Activated CD8-positive, alpha-beta memory T cell treated with anti-CD3 and anti-CD28 coated beads for 1 hour (primary cell): ENCODE measurements at places on chromosomes 4 and X.
A peak's percentile ranks its signal among the peaks of the same experiment; 100 is the strongest.

- no peak for DNase-seq
Measured at GRCh38 chrX:41045960-41046567, 39.2 kb upstream of the USP9X start.

- DNase-seq = no peak
Measured at GRCh38 chr4:61671599-61671998, 471.5 kb downstream of the ADGRL3 start.

GRCh38 chrX:104679175-104679574, 113.2 kb downstream of the IL1RAPL2 start:
- no peak for DNase-seq

GRCh38 chr4:45120163-45120562, 393.8 kb upstream of the GNPDA2 start:
- DNase-seq = no peak

DNA sequence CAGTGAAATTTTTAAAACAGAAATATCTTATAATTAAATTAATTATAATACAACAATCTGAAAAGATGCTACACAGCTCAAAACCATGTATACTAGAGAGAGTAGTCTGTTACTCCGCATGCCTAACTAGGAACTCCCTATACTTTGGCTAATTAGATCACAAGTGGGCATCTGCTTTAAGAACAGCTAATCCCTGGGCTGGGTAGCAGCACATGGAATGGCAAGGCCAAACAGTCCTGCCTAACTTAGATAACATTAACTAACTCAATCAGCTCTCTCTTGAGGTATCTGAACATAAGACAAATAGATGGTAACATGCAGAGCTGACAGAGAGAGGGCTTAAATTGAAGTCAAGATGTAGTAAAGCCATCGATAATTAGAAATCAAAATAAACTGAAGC, 9.9 kb downstream of the CHIC2 start:
- DNase-seq = no peak

DNA sequence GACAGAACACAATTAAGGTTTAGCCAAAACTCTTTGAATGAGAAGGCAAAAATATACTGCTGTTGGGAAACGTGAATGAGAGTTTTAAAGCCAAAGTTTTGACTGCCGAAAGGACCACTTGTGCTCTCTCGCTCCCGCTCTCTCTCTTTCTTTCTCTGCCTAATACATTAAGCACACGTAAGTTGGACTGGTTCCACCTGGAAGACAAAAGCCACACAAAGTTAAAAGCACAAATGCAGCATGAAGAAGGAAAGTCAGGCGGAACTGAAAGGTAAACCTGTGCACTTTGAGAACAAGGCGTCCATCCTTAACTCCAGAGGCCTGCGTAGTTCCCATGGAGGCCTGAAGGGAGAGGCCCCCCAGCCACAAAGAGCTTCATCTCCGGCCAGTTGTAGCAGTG, 1.9 kb downstream of the DCAF12L2 start:
- no peak for DNase-seq

DNA sequence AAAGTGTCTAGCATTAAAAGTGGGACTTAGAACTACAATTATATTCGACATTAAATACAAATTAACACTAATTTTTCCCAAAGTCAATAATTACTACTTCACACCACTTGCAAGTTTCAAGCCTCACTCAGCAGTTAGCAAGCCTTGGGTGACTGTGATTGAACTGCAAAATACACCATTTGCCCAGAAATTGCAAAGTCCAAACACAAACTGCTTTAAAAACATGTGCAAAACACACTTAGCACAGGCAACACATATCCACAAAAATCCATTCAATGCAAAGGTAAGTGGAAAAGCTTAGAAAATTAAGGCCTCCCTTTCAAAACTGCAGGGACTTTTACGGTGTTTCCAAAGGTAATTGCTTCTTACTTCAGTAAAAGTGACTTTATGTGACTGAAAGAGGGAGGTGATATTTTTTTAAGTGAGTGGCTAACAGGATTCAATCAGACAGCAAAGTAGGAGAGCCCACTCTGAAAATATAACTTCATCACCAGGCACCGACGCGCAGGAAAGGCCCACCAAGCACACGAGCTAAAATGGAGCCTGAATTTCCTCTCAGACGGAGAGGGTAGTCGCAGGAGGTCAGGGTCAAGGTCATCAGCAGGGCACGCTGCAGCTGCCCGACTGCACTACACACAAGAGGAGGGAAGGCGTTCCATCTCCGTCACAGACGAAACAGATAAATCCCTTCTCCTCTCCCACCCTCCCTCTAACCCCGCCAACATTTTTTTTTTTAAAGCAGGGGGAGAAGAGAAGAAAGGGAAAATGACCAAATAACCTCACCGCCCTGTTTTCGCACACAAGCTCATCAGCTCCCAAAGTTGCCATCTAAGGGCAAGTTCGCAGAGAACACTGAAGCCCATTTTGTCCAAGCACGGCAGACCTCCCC, 3.1 kb downstream of the ZNF827 start:
- DNase-seq = no peak

GRCh38 chr4:147901916-147902315, 170.0 kb downstream of the ARHGAP10 start:
- DNase-seq = no peak

- no peak for DNase-seq
Measured at GRCh38 chr4:40662962-40663604, 33.4 kb upstream of the RBM47 start.

DNA sequence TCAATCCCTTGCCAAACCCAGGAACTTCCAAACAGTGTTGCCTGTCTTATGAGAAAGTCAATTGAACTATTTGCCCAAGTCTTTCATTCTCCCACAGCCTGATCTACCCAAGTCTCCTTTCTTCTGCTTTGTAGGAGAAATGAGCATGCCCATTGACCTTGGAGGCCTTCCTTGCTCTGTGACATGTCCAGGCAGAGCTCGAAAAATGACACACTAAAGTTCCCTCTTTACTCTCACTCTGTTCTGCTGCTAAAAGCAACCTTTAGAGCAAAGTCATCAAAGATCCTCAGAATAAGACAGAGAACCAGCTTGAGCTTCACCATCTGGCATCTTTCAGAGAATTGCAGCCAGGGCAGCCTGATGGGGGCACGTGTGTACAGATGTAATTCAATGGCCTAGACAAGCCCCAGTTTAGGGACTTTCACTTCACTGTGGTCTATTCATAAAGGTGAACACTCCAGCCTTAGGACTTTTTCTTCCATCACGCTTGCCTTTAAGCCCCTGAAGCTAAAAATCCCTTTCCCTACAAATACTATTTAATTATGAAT, 136.4 kb downstream of the AMELX start:
- no peak for DNase-seq

- no peak for DNase-seq
Measured at GRCh38 chr4:88242144-88242543, 42.2 kb downstream of the PPM1K start.

DNA sequence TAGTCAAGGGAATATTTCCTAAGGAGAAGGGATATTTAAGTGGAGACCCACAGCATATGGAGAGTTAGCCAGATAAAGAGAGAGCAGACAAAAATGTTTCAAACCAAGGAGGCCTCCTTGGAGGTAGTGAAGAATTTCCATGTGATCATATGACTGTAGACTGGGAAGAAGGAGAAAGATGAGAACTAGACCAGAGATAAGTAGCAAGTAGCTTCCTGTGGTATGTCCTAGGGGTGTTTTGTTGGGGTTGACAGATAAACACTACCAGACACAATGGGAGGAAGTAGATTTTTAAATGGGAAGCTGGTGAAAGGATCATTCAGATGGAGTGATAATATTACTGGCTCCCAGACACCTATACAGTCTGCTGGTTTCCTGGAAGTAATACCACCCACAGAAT, 13.6 kb downstream of the SYAP1 start:
- DNase-seq = no peak

DNA sequence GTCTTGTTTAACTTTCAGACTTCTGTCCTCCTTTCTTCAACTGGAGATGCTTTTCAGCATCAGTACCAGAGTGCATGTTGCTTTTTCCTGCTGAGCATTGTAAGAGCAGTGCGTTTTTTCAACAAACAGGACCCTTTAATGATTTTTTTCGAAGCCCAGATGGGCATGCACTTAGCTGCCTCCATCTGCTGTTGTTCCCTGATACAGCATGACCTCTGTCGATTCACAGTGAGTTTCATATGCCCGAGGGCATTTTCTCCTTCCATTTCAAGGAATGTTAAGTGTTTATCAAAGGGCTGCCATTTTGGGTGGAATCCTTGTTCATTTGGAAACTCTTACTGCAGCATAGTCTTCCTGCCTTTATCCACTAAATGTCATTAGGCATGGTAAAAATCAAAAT, 428.6 kb downstream of the DTHD1 start:
- no peak for DNase-seq

GRCh38 chr4:118035309-118035708, 1.0 kb downstream of the NDST3 start:
- no peak for DNase-seq

GRCh38 chrX:48021026-48021900, 14.5 kb downstream of the SPACA5 start:
- DNase-seq = peak; percentile 55

DNA sequence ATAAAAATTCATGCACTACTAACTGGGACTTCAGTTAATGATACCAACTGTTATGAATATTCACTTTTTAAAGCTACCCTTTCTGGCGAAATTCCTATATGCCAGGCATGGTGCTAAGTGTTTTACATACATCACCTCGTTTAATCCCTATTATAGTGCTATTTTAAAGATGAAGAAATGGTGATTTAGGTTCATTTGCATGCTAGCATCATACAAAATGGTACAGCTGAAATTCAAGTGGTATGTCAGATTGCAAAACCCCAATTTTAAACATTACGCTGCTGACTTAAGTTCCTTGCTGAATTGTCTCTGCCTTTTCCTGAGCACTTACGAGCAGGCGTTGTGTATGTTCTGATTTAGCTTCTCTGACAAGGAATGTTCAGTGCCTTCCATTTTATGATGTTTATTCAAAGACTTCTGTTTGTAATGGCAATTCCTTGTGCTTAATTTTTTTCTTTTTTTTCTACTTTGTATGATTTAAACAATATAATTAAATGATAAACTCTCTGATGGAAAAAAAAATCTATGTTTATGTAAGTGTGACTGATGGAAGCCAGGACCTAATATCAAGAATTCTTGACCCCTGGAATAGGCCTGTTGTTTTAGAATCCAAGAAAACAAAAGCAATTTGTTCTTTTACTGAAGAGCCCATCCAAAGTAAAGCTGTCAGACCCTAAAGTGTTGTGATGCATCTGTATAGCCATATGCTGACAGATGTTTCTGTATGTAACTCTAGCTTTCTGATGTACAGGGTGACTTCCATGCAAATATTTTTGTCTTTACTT, 148.1 kb downstream of the PCDH7 start:
- no peak for DNase-seq

DNA sequence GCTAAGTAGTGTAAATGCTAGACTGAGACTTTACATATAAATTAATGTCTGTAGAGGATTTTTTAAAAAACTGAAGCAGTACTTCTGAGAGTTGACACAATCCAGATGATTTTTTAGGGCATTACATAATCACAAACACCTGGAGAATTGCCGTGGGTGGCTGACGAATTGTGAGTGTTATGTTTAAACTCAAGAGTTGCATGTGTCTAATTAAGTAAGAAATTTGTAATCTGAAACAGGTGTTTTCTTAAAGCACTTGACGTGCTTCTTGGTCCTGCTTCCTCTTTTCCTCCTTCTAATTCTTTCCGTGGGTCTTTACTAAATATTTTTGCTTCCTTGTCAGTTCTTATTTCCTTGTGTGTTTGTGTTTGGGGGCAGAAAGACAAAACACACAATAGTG, 27.8 kb downstream of the PIR start:
- no peak for DNase-seq

- DNase-seq = no peak
Measured at GRCh38 chr4:122827258-122827878, 737 bp downstream of the FGF2 start.

- no peak for DNase-seq
Measured at GRCh38 chr4:24878636-24879016, 34.2 kb downstream of the CCDC149 start.

DNA sequence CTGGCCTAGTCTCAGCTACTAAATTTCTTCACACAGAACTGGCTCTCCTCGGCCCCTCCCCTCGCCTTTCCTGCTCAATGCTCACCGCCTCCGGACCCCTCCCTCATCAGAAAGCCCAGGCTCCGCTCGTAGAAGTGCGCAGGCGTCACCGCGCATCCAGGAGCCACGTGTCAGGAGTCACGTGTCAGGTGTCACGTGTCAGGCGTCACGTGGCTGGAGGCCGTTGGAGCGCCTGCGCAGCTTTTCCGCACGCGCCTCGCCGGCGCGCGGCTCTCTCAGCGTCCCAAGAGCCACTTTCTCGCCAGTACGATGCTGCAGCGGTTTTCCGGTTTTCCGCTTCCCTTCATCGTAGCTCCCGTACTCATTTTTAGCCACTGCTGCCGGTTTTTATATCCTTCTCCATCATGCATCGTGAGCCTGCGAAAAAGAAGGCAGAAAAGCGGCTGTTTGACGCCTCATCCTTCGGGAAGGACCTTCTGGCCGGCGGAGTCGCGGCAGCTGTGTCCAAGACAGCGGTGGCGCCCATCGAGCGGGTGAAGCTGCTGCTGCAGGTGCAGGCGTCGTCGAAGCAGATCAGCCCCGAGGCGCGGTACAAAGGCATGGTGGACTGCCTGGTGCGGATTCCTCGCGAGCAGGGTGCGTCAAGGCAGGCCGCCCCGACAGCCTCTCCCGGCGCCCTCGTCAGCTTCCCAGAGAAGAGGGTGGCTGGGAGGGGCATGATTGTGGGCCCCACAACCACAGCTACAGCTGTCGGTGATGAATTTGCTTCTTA, at the start of gene SLC25A31:
SLC25A31 (plus strand) TSS at position 259 of the 772 bp plus-strand sequence; CDS start at position 405, 146 bp downstream.
- no peak for DNase-seq

- no peak for DNase-seq
Measured at GRCh38 chrX:110175146-110175545, 142.7 kb downstream of the AMMECR1 start.

GRCh38 chrX:68789966-68790365, 38.9 kb upstream of the EFNB1 start:
- DNase-seq = no peak

DNA sequence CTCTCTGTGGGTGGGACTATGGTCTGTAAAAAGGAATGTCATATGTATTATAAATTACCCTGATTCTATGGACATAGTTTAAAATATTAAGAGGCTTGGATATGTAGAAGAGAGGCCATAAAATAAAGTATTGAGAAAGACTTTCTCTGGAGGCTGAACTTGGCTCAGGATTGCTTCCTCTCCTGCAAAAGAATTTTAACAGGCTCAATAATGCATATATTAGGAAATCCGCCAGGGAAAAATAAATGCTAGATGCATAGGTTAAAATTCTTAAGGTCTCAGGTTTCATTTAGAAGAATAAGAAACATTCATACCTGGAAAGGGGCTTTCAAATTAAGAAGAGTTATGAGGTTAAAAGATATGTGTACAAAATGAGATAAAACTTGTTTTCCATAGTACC, 424.3 kb downstream of the ARAP2 start:
- no peak for DNase-seq
